A549 treated with ZK216348 at 1 μM for 4 hours (cell line): ENCODE measurements at places on chromosomes 4 and X. TPM values are rescaled to one million over a fixed set of nuclear protein-coding genes. Genes with fewer than 3 reads are reported as not detected.

ZMAT1 gene
- total RNA-seq, result 0.05 to 0.07 TPM (median 0.05 TPM) in 3 of 5 replicates, not detected in the others

RAI2 gene
- total RNA-seq, result 0.11 to 0.40 TPM (median 0.21 TPM) in 4 of 5 replicates, not detected in the other

FGFBP2 gene
- 0.12 to 0.24 TPM in 2 of 5 replicates, not detected in the others for total RNA-seq

QRFPR gene
- 0.12 TPM in 1 of 5 replicates, not detected in the others for total RNA-seq

ENPEP gene
- 0.12 to 0.14 TPM in 2 of 5 replicates, not detected in the others for total RNA-seq

SHISA3 gene
- 0.07 TPM in 1 of 5 replicates, not detected in the others for total RNA-seq

XG gene
- not detected in 5 replicates for total RNA-seq

RNF4 gene
- total RNA-seq, result 57.9 to 93.1 TPM (median 61.4 TPM) in 5 replicates

GLRA3 gene
- not detected in 5 replicates for total RNA-seq

NCBP2L gene
- total RNA-seq, result not detected in 5 replicates

TMPRSS11D gene
- total RNA-seq, result not detected in 5 replicates

PRDM8 gene
- 0.14 to 0.63 TPM (median 0.27 TPM) in 5 replicates for total RNA-seq

COX7B2 gene
- total RNA-seq, result not detected in 5 replicates

ZNF157 gene
- total RNA-seq, result 0.06 to 0.15 TPM (median 0.07 TPM) in 3 of 5 replicates, not detected in the others

DIPK2B gene
- not detected in 5 replicates for total RNA-seq

FOXP3 gene
- 0.11 to 0.19 TPM (median 0.15 TPM) in 4 of 5 replicates, not detected in the other for total RNA-seq

GLOD5 gene
- not detected in 5 replicates for total RNA-seq

PDZD4 gene
- total RNA-seq, result 2.9 to 4.8 TPM (median 3.6 TPM) in 5 replicates

F8A1 gene
- 57.8 to 118 TPM (median 103 TPM) in 5 replicates for total RNA-seq

CPZ gene
- total RNA-seq, result 0.12 to 0.28 TPM (median 0.15 TPM) in 5 replicates

PNMA6F gene
- total RNA-seq, result not detected in 5 replicates

CNGA1 gene
- 0.12 TPM in 1 of 5 replicates, not detected in the others for total RNA-seq

TMSB15A gene
- 0.61 to 0.85 TPM (median 0.62 TPM) in 3 of 5 replicates, not detected in the others for total RNA-seq

GYPE gene
- not detected in 5 replicates for total RNA-seq

WWC2 gene
- total RNA-seq, result 12.0 to 19.8 TPM (median 17.5 TPM) in 5 replicates

NUDT6 gene
- 6.5 to 7.4 TPM (median 6.8 TPM) in 5 replicates for total RNA-seq

EDNRA gene
- total RNA-seq, result 0.31 to 1.1 TPM (median 0.36 TPM) in 5 replicates

RHOH gene
- total RNA-seq, result 0.15 to 0.23 TPM (median 0.19 TPM) in 4 of 5 replicates, not detected in the other

F8A3 gene
- total RNA-seq, result 0.38 to 2.1 TPM (median 1.0 TPM) in 5 replicates

MAGEA2B gene
- 0.12 to 0.21 TPM in 2 of 5 replicates, not detected in the others for total RNA-seq

HS3ST1 gene
- total RNA-seq, result 0.04 to 0.75 TPM (median 0.44 TPM) in 5 replicates
